ENCODE measurements at places on chromosomes 1 and 21.

DNA sequence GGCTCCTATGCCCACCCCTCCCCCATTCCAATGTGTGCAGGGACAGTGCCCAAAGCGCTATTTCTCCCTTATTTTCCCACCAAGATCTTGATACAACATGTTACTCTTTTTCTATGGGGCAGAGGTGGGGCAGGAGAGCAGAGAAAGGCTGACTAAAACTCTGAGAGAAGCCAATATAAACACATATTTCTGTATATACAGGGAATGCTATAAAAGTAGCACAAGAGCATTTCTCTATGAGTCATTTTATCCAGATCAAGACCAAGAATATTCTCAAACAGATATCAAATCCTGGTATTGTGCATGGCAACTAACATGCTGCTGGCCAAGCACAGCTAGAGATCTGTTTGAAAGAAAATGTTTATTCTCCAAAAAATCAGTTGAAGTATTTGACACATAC is 7.3 kb downstream of the WDR26 start:
- peak; percentile 78 for DNase-seq

GRCh38 chr1:170707959-170708655 is 44.2 kb downstream of the PRRX1 start:
- peak; percentile 90 for DNase-seq

- no peak for DNase-seq
Observed at GRCh38 chr1:213325482-213325881, 274.4 kb downstream of the RPS6KC1 start.

GRCh38 chr1:233180641-233181364 is 114.7 kb downstream of the PCNX2 start:
- peak; percentile 52 for DNase-seq

DNA sequence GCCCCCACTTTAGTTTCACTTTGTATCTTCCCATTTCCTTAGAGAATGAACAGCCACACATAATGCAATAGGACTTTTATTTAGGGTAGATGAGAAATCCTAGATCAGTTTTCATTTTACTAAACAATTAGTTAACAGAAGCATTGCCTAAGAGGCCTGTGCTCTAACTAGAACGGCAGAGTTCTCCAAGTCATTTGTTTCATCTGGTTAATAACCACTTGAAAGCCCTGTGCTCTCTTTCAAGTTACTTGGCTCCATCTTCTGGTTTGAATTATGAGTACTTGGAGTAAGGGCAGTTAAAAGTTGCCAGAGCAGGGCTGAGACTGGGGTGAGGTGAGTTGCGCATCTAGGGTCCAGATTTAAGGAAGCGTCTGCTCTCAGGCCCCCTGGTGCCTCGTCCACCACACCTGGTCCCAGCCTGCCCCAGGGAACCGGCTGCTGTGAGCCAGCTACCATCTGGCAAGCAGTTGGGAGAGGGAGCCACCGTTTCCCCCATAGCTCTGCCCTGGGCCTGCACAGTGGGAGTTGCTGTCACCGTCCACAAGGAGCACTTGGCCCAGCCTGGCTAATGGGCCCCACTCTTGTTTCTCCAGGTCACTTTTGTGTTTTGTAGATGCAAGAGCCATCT is 18.1 kb upstream of the SLC44A3 start:
- peak; percentile 94 for DNase-seq

DNA sequence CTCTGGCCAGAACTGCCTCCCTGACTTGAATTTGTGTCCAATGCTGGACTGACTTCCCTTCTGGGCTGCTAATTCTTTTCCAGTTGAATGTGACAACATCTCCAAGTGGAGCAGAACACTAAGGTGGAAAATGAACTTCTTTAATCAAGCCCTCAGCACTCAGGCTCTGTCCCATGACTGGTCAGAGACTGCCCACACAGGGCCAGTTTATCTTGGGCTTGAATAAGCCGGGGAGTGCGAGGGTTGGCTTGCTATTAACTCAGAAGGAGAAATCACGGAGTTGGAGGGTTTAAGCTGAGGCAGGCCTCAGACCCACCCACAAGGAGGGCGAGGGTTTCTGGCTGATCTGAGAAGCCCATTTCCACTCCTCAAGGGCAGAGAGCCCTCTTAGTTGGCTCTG is 12.4 kb downstream of the KCNA10 start:
- DNase-seq, result no peak

DNA sequence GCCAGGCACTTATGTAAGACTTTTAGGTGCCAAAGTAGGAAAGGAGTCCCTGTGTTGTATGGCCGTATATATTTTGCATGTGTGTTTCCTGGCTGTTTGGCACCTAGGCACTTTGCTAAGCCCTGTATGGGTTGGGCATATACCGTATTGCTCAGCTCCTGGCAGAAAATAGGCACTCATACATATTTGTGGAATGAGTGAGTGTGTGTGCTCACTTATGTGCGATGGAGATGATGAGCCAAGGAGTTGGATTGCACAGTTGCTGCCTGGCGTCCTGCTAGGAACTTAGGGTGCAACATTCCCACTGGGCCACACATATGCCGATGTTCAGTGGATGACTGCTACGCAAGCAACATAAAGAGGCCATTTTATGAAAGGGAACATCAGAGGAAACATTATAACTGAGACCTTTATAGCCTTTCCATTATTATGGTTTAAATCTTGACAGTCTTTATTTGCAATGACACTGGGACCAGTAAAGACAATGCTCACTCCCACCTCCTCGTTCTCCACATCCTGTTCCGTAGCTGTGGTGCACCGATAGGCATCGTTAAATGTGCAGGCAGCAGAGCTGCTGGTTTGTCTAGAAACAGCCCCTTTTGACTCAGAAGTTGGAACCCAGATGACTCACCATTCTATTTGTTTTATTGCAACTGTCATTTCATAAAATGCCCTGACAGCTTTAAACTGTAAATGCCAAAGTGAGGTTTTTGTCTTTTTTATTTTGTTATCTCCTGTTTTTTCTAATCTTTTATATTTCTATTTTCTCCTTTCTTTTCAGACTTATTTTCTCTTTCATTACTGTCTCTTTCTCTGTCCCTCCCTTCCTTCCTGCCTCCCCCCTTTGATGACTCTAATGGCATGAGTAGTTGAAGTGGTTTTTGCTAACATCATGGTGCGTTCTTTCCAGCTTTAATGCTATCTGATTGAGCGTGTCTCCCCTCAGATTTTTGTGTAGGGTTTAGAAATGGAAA is 36.1 kb downstream of the PEX14 start:
- peak; percentile 79 for DNase-seq

DNA sequence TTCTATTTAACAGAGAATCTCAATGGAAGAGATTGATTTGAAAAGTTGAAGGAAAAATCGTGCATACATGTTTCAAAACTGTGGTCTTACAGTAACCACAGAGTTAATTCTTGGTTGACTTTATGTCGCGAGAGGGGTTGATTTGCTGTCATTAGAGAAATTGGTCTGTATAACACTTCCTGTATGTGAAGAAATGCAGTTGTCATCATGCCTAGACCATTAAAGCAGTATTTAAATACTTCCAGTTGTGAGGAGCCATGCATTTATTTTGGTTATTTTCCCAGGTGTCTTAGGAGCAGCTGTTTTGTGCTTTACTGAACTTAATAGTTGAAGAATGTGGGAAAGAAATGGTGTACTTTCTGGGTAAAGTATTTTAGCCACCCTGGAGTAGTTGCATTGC is 76.2 kb downstream of the NFIA start:
- DNase-seq, result no peak

- DNase-seq, result peak; percentile 23
Observed at GRCh38 chr1:240000634-240001033, 91.0 kb upstream of the FMN2 start.

GRCh38 chr1:99829269-99829668 is 20.9 kb upstream of the AGL start:
- DNase-seq, result no peak

- DNase-seq, result no peak
Observed at GRCh38 chr1:238611406-238611805, 720.7 kb upstream of the ZP4 start.

- DNase-seq, result no peak
Observed at GRCh38 chr1:203098914-203099520, 13.2 kb upstream of the MYOG start.

GRCh38 chr1:162922201-162922600 is 61.2 kb upstream of the CCDC190 start:
- DNase-seq, result no peak

DNA sequence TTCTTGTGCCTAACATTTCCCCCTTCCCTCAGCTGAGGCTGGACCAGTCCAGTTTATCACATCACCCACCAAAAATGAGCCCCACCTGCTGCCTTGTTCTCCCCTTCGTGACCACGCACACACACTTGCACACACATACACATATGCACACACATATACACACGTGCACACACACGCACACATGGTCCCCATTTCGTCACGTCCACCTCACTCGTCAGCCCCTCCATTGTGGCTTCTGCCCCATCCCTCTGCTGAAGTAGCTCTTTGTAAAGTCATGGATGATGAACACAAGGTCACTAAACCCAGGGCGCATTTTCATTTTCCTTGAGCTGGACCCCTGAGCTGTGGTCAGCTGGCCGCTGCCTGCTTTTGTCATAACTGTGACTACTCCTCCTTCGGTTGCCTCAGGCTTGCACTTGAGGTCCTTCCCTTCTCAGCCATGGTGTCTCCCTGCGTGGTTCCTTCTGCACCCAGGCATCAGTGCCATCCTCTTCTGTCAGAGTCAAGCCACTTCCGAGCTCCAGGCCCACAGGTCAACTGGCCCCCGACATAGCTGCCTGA is 93.8 kb downstream of the SYT2 start:
- DNase-seq, result no peak

DNA sequence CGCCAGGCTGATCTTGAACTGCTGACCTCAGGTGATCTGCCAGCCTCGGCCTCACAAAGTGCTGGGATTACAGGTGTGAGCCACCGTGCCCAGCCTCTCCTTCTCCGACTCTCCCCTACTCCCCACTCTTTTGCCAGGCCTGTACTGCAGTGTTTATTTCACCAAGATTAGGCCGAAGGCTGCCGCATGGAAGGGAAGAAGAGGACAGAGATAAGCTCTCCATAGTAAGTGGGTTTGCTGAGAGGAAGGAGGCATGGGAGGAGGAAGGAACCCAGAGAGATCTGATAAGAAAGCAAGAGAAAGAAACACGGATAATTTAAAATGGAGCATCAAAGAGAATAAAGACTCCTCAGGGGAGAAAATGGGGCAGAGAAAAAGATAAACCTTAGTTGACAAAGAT is 8.7 kb downstream of the PTCH2 start:
- DNase-seq, result no peak

- DNase-seq, result no peak
Observed at GRCh38 chr1:29758781-29759499, 522.6 kb downstream of the PTPRU start.

DNA sequence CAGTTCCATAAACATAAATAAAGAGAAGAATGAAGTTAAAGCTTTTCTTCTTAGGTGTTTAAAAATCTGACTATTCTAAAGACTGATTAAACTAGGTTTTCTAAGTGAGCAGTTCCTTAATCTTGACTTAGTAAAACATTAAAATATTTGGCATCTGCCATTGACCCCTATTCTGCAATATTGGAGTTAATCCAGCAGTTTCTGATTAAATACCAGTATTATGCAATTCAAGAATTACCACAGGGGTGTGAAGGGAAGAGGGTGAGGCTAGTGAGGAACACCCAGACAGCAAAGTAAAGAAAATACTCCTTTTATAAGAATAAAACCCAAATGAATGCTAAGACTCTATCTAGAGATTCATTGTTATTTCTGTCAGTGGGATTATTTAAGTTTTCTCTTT is 40.9 kb downstream of the CLIC4 start:
- DNase-seq, result peak; percentile 62

DNA sequence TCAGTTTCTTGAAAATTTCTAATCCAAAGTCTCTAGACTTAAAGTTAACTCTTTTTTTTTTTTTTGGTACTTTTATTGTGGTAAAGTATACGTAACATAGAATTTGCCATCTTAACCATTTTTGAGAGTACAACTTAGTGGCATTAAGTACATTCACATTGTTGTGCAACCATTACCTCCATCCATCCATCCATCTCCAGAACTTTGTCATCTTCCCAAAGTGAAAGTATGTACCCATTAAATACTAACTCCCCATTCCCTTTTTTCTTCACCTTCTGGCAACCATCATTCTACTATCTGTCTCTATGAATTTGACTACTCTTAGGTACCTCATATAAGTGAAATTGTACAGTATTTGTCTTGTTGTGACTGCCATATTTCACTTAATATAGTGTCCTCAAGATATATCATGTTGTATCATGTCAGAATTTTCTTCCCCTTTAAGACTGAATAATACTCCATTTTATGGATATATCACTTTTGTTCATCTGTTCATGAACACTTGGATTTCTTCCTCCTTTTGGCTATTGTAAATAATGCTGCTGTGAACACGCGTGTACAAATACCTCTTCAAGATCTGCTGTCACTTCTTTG is 18.4 kb downstream of the RLF start:
- DNase-seq, result no peak

DNA sequence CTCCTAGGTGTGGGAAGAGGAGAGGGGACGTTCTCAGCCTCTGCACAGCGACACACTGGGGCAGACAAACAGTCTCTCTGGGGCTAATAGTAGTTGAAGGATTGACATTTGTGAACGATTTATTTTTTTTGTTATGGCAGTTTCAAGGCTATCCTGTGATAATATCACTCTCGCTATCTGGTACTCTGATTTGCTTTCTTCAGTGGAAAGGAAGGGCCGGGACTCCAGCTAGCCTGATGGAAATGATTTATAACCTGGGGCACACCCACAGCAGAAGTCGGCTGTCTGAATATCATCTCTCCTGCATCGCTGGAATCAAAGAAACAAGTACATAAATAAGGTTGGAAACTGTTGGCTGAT is 122.7 kb downstream of the KCNN3 start:
- DNase-seq, result no peak

GRCh38 chr21:45288441-45288841 is 746 bp upstream of the POFUT2 start:
- no peak for DNase-seq

- peak; percentile 8 for DNase-seq
Observed at GRCh38 chr1:115069659-115070308, 19.5 kb downstream of the TSPAN2 start.

GRCh38 chr1:2879591-2879990 is 78.1 kb upstream of the TTC34 start:
- no peak for DNase-seq

DNA sequence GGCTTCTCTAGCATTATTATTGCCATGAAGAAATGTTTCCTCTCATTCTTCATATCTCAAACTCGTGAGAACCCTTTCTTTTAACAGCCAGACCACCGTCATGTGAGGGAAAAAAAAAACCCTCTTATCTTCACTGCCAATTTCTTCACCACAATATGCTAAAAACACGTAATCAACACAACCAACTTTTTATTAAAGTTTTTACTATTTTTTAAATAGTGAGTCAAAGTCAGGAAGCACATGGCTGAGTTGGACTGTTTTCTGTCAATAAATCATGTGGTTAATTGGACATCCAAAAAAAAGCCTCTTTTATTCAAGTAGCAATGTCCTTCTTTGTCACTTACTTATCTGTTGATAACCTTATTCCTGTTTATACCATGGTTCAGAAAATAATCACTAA is 55.9 kb upstream of the SAMD13 start:
- no peak for DNase-seq

- DNase-seq, result no peak
Observed at GRCh38 chr1:216632980-216633379, 90.2 kb downstream of the ESRRG start.

All from choroid plexus epithelial cell (primary cell).